Stimulated activated CD8-positive, alpha-beta memory T cell treated with anti-CD3 and anti-CD28 coated beads, Interleukin-15, amount 100 ng/mL, for 24 hours (primary cell): ENCODE measurements at places on chromosomes 6 and 20.

DNA sequence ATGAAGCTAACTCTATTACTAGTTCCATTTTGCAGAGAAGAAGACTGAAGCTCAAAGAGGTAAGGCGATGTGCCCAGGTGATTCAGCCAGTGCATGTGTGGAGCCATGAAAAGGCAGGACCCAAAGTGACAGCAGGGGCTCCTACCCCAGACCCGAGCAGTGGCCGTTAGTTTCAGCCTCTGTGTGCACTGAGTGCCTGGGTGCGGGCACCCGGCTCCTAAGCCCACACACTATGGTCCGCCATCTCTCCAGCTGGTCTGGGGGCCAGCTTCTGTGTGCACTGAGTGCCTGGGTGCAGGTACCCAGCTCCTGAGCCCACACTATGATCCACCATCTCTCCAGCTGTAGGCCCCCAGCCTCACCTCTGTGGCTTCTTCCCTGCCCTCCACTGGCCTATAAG, 123.5 kb upstream of the CST7 start:
- no peak for DNase-seq

DNA sequence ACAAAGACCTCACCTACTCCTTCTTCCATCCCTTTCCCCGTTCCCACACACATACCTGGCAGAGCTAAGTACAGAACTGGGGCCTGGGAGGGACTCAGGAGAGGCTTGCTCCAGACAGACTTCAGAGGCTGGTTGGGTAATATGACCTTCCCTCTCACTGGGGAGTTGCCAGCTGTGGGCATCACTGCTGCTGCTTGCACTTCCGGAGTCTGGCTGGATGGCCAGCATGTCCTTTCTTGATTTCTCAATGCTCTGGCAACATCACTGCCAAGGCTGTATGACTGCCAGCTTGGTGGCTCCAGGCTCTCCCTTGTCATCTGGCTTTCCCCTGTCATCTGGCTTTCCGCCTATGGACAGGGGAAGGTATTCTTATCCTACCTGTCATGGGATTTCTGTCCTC, 47.8 kb downstream of the CDH22 start:
- no peak for DNase-seq

GRCh38 chr6:12849809-12850198, 133.2 kb downstream of the PHACTR1 start:
- no peak for DNase-seq

- no peak for DNase-seq
These were observed 3.8 kb upstream of the TRIB3 start for GRCh38 chr20:376750-377149.

GRCh38 chr6:307874-308273, 15.6 kb downstream of the DUSP22 start:
- no peak for DNase-seq

DNA sequence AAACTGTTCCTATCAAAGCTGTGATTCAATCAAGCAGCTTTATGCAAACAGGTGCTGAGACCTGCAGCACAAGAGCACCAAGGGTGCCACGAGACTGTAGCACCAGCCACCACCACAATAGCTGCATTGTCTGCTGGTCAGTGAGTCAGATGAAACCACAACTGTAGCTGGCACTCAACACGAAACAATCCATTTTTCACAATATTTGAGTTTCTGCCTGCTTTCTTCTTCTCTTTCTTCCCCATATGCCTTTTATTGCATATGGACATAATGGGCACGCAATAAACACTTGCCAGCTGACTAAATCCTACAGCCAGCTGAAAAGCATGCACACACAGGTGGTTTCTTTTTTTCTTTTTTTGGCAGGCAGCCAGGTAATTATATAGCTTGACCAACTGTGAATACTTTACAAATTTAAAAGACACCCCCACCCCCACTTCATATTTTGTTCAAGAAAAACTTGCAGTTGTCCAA, 16.6 kb downstream of the SLC2A12 start:
- no peak for DNase-seq

- DNase-seq: no peak
These were observed 22.0 kb upstream of the CGA start for GRCh38 chr6:87116922-87117321.

- no peak for DNase-seq
These were observed 46.9 kb downstream of the JAG1 start for GRCh38 chr20:10626896-10627295.

- DNase-seq: no peak
These were observed 93.4 kb downstream of the ANKS1A start for GRCh38 chr6:34982424-34982852.
